ENCODE measurements at places on chromosomes 1 and 21.

DNA sequence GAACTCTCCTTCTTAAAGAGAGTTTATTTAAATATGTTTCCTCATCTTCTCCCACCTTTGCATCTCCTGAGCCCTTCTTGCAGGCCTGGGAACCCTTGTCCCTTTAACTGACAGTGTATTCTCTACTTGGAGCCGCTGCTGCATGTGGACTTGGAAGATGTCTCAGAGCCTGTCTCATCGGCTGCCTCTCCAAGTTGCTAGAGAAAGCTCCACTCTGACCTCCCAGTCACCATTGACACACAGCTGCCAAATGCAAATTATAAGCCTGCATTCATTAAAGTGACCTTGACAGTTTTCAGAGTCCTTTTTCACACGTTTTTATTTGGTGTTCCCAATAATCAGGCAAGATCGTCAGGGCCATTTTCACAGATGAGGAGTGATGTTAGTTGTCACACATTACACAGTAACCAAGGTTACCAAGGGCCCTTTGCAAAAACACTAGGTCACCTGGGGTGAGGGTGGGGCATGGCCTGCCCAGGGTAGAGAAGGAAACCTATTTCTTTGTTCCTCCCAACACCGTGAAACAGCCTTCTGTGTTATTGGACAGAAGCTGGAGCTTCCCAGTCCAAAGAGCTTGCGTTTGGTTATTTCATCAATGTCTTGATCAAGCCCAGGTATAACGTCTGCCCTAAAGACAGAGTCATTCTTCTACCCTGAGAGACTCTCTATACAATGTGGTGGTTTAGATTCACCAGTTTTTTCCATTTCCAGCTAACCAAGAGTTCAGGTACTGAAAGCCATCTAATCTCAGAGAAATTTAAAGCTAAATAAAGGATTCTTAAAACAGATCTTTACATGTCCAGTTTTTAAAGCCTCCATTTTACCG lies 164.1 kb downstream of the GALNT2 start:
- DNase-seq, result no peak

- DNase-seq, result peak; percentile 29
Measured at GRCh38 chr1:150186789-150187559, 37.3 kb downstream of the PLEKHO1 start.

GRCh38 chr1:182185136-182185535 lies 123.6 kb upstream of the ZNF648 start:
- no peak for DNase-seq

- peak; percentile 47 for DNase-seq
Measured at GRCh38 chr1:7669559-7670311, 101.4 kb upstream of the VAMP3 start.

DNA sequence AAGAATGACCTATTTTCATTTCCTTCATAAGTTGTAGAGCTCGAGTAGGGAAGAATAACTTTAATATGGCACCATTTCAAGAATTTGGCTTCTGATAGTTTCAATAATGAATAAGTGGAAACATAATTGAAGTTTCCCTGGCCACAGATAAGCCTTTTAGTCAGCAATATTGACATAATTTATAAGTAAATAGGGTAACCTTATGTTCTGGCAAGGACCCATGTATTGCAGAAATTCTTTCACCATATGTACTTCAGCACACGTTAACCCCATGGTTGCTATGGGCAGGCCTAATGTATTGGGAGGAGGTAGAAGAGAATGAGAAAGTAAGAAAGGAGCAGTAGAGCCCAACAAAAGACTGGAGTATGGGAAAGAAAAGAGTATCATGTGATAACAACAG lies 25.4 kb downstream of the MDM4 start:
- DNase-seq, result no peak

DNA sequence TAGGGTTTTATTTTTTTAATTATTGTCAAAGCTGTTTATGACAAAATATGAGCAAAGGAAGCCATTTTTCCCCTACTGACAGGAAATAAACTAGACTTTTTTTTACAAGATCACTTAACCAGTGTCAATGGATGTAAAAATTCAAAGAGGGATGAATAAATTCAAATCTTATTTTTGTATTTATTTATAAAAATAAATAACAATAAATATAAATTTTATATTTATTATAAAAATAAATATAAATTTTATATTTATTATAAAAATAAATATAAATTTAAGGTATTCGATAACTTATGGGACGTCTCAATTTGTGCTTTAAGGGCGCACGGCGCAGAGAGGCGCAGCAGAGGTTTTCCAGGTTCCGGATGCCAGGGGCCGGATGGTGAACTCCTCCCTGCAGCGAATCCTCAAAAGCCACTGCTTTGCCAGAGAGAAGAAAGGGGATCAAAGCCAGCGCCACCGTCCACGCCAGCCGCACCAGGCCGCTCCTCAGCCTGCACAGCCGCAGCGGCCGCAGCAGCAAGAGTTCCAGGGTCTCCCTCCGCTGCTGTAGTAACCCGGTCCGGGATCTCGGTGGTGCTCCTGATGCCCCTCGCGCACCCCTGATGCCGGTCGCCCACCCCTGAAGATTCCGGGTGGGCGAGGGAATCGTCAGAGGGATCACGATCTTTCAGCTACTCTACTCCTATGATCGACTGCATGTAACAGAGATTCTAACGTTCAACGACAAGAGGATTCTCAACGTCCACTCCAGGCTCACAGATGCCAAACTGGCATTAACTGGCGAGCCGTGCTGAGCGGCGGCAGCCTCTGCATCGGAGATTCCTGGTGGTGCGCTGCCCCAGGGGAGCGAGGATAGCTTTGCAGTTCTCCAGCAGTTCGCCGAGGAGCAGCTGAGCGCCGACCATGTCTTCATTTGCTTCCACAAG lies 28.5 kb upstream of the RLF start:
- no peak for DNase-seq

DNA sequence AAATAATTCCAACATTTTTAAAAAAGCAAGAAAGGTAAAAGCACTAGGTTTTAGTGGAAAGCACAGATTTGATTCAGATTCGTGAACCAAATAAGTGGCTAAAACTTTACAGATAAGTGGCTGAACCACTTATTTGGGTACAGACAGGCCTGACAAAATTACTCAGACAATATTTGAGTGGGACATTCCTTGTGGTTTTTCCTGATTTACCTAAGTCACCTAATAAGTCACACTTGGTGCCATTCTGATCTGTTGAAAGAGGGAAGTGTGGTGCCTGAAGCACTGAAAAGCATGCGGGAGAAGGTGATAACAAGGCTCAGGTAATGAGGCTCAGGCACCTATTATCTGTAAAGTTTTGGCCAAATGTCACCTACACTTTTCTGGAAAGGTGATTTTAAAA lies 81.6 kb upstream of the CD55 start:
- DNase-seq, result no peak

GRCh38 chr21:25081096-25081495 lies 526.2 kb downstream of the MRPL39 start:
- no peak for DNase-seq

- peak; percentile 35 for DNase-seq
Measured at GRCh38 chr1:2240270-2241156, 12.4 kb downstream of the SKI start.

- no peak for DNase-seq
Measured at GRCh38 chr21:32477424-32477745, 64.9 kb downstream of the EVA1C start.

DNA sequence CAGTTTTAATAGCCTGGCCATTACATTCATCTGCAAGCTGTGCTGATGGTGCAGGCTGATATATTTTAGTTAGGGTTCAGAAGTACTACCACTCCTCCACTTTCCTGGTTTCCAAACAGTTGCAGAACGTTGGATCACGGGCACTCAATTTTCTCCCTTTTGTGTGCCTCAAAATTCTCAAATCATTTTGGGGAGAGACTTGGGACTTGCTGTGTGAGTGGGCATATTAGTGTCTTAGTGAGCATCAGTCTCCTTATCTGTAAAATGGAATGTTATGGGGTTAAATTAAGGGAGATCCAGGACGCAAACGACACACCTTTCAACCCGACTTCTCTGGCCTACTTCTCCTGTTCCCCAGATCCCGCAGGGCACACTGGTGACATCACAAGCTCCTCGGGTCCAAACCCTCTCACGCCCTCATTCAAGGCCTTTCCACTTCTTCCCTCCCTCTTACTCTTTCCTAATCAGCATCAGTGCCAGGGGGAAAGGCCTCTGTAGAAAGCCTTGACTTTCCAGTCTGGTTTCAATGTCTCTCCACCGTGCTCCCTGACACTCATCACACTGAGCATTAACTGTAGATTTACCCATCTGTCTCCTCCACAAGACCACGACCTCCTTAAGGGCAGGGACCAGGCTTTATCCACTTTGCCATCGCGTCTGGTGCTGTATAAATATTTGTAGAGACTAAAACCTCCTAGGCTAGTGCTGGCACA lies 1.2 kb downstream of the PIGP start:
- DNase-seq, result no peak

DNA sequence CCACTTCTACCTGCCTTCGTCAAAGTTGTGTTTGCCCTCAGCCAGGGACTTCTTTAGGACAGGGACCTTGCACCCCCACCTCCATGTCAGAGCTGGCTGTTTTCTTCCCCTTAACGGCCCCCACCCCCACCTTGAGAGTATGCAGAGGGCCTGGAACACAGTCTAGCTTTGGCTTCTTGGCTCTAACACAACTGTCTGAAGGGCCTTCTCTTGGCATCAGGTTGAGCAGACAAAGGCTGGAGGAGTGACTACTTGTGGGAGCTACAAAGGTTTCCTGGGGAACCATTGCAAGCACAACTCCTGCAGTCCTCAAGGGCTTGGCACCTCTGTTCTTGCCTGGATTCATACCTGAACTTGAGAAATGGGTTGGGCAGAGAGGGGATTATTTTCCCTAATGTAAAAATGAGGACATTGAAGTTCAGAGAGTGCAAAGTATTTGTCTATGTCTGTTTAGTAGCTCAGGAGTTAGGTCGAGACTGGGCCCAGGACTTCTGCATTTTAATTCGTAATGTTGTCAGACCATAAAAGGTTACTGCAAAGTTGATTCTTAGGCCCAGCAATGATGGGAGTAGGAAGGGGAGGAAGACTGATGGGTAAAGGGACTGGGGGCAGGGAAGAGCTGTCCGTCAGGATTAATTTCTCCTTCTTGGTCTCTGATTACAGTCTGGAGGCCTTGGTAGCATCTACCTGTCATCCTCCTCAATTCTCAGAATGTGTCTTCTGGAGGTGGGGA lies 2.6 kb downstream of the CYP4B1 start:
- no peak for DNase-seq

All from central memory CD4-positive, alpha-beta T cell (primary cell).